ENCODE measurements at places on chromosomes 16 and 17. TPM values are rescaled to one million over a fixed set of nuclear protein-coding genes. Genes with fewer than 3 reads are reported as not detected.

DNA sequence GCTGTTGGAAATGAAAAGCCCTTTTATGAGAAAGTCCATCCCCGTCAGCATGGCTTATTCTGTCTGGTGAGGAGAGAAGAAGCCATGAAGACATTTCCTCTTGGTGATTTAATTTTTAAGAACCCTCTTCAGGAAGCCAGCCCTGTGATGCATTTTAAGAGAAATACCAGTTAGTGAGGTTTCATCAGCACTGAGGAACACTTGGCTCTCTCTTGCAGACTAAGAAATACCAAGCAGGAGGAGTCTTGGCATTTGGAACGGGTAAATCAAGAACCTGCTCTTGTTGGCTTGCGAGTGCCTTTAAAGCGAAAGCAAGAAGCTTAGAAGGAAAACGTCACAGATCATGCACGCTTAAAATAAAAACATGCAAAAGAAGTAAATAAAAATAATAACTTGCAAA lies 17.5 kb downstream of the RAB11FIP3 start:
- no peak for DNase-seq
- no peaks in the 10 kb centered on the region for H3K4me1 ChIP-seq
- H3K36me3 ChIP-seq = no peaks in the 10 kb centered on the region
- no peaks in the 10 kb centered on the region for H3K27me3 ChIP-seq

GRCh38 chr17:14886200-14886739 lies 378.9 kb downstream of the PMP22 start:
- H3K4me1 ChIP-seq = no peaks in the 10 kb centered on the region
- H3K36me3 ChIP-seq = no peaks in the 10 kb centered on the region
- DNase-seq = no peak
- no peaks in the 10 kb centered on the region for H3K27me3 ChIP-seq

DNA sequence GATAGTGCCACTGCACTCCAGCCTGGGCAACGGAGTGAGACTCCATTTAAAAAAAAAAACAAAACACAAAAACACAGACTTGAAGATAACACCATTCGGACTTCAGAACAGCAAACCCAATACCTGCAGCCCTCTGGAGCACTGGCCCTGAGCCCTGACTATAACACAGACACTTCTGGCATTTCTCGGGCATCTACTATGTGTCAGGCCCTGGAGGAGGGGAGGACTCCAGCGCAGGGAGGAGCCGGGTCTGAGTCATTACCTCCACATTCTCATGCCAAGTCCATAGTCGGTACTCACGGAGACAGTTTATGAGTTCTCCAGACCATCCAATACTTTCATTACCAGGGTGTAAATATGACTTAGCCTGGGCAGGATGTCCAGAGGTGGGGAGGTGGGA lies 48.8 kb downstream of the PITPNM3 start:
- H3K4me3 ChIP-seq = no peak overlapping the region
- no peaks in the 10 kb centered on the region for H3K36me3 ChIP-seq
- peaks cover 9% of the 10 kb centered on the region for H3K4me1 ChIP-seq
- no peaks in the 10 kb centered on the region for H3K27me3 ChIP-seq

DNA sequence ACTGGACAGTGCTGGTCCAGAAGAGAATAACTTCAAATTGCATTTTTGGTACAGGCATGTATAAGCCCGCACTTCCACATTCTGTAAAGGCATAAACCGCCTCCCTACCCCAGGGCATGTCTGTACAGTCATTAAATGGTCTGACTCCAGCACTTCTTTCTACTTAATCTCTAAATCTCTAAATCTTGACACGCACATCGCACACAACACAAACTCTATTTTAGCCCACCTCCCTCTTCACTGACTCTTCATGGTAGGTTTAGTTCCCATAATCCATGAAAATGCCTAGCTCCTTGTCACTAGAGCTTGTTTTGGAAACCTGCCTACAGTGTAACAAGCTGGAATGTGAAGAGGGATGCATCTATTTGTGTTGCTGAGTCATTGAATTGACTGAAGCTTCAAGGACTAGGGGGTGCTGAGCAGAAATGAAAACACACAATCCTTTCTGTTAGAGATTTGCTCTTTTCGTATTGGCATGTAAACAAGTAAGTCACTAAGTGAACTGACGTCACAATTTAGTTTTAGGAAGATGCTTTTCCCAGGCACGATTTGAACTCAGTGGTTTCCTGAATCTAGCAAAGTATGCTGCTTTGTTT lies 1.6 kb upstream of the DUSP14 start:
- no peaks in the 10 kb centered on the region for H3K36me3 ChIP-seq
- H3K4me3 ChIP-seq = no peak overlapping the region
- DNase-seq = peak; percentile 59
- H3K4me1 ChIP-seq = peaks cover 44% of the 10 kb centered on the region
- no peaks in the 10 kb centered on the region for H3K27me3 ChIP-seq

GRCh38 chr17:82963104-82963950 lies 116.1 kb upstream of the METRNL start:
- DNase-seq = peak; percentile 77
- no peaks in the 10 kb centered on the region for H3K27me3 ChIP-seq
- H3K27ac ChIP-seq = no peak overlapping the region
- H3K36me3 ChIP-seq = no peaks in the 10 kb centered on the region

GRCh38 chr17:42848093-42848492 lies 2.9 kb upstream of the AOC3 start:
- no peak for DNase-seq
- peaks cover 9% of the 10 kb centered on the region for H3K4me1 ChIP-seq
- no peak overlapping the region for H3K4me3 ChIP-seq
- peaks cover 14% of the 10 kb centered on the region for H3K36me3 ChIP-seq
- H3K27me3 ChIP-seq = no peaks in the 10 kb centered on the region

DNA sequence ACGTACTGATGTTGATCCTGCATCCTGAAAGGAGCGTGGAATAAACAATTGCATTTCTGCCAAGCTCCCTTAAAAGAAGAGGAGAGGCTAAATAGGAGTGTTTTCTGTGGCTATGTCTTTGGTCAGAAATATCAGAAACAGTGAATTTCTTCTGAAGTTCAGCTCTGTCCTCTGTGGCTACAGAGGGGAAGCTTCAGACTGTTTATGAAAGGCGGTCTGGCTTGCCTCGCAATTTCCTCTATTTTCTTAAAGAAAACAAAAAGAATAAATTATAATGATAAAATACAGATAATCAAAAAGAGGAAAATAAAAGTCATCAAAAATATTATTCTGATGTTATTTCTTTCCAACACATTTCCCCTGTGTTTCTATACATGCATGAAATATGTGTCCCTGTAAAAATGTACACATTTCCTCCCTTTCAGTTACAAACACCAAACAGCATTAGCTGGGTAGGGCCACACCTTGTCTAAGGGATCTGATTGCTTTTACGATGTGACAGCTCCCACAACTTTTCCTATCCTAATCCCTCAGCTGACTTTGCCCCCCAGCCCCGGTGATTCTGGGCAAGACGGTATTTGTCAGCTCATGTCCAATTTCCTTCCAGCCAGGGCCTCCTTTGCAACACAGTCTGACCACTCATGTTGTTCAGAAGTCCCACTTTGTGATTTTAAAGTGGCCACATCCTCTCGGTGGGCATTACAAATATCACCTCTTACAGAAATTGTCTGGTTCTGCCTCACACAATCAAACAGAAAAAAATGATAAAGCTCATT lies 439.0 kb downstream of the HS3ST3B1 start:
- no peak for DNase-seq
- H3K4me1 ChIP-seq = peaks cover 15% of the 10 kb centered on the region
- H3K4me3 ChIP-seq = no peak overlapping the region
- H3K27ac ChIP-seq = no peak overlapping the region

- no peaks in the 10 kb centered on the region for H3K36me3 ChIP-seq
- no peak for DNase-seq
- no peak overlapping the region for H3K27ac ChIP-seq
- no peak overlapping the region for H3K4me3 ChIP-seq
- no peaks in the 10 kb centered on the region for H3K4me1 ChIP-seq
Observed at GRCh38 chr16:49140618-49141017, 141.0 kb downstream of the CBLN1 start.

- no peak overlapping the region for H3K4me3 ChIP-seq
- peaks cover 5% of the 10 kb centered on the region for H3K4me1 ChIP-seq
- no peak for DNase-seq
- H3K36me3 ChIP-seq = no peaks in the 10 kb centered on the region
- no peak overlapping the region for H3K27ac ChIP-seq
Observed at GRCh38 chr16:12020009-12020408, 43.5 kb downstream of the SNX29 start.

GRCh38 chr16:1305823-1306222 lies 3.6 kb upstream of the UBE2I start:
- no peak overlapping the region for H3K4me3 ChIP-seq
- no peaks in the 10 kb centered on the region for H3K27me3 ChIP-seq
- no peaks in the 10 kb centered on the region for H3K36me3 ChIP-seq
- H3K4me1 ChIP-seq = peaks cover 8% of the 10 kb centered on the region
- no peak for DNase-seq
- no peak overlapping the region for H3K27ac ChIP-seq

- no peaks in the 10 kb centered on the region for H3K36me3 ChIP-seq
- no peak for DNase-seq
- no peaks in the 10 kb centered on the region for H3K27me3 ChIP-seq
- no peak overlapping the region for H3K4me3 ChIP-seq
- H3K27ac ChIP-seq = no peak overlapping the region
Observed at GRCh38 chr16:10402975-10403374, 17.1 kb downstream of the ATF7IP2 start.

Gene ANKFY1
- 68.0 TPM for total RNA-seq

Gene CES4A
- total RNA-seq = 5.8 TPM

Gene OTOP3
- not detected for total RNA-seq

Gene GAS2L2
- not detected for total RNA-seq

Gene SLC52A1
- not detected for total RNA-seq

All from adrenal gland (tissue), 19 donors.